KBM-7 (cell line): ENCODE measurements at places on chromosomes 12 and 14.

GRCh38 chr14:101078892-101079221 lies 175.3 kb upstream of the RTL1 start:
- DNase-seq, result no peak

- DNase-seq, result peak; percentile 97
Measured at GRCh38 chr12:120445911-120446843, at the start of the genes GATC and TRIAP1. Gene GATC (plus strand): TSS chr12:120446444. CDS start chr12:120446481, 37 bp downstream. Gene TRIAP1 (minus strand): TSS chr12:120446384. CDS start chr12:120446372, 12 bp downstream.

- no peak for DNase-seq
Measured at GRCh38 chr14:94699831-94700230, 70.1 kb downstream of the GSC start.

- DNase-seq, result no peak
Measured at GRCh38 chr12:8827551-8828256, 5.3 kb downstream of the A2ML1 start.
